ENCODE measurements at places on chromosomes 4 and X. TPM values are rescaled to one million over a fixed set of nuclear protein-coding genes. Genes with fewer than 3 reads are reported as not detected.

Gene UGT2B15
- total RNA-seq: 0.07 TPM

Gene SGCB
- 16.8 TPM for total RNA-seq

Gene JCHAIN
- 0.20 TPM for total RNA-seq

Gene MAGEC3
- total RNA-seq: not detected

Gene STS
- 2.2 TPM for total RNA-seq

Gene GPR173
- total RNA-seq: 0.02 TPM

Gene ADAMTS3
- not detected for total RNA-seq

Gene PDE6B
- not detected for total RNA-seq

Gene GYPB
- not detected for total RNA-seq

Gene MUC7
- not detected for total RNA-seq

Gene TDO2
- total RNA-seq: 0.56 TPM

Gene ZBTB33
- 11.1 TPM for total RNA-seq

Gene WDR44
- total RNA-seq: 11.1 TPM

Gene FAM184B
- total RNA-seq: 0.02 TPM

Gene BCORL1
- total RNA-seq: 11.1 TPM

Gene SLC6A14
- not detected for total RNA-seq

Gene PWWP3B
- not detected for total RNA-seq

Gene GPM6B
- 0.14 TPM for total RNA-seq

Gene SSX2B
- total RNA-seq: not detected

Gene NHS
- total RNA-seq: 2.3 TPM

Gene PPP1R2C
- not detected for total RNA-seq

Gene MAOA
- total RNA-seq: 0.86 TPM

Gene CXCL1
- total RNA-seq: 6.0 TPM

Gene TKTL2
- not detected for total RNA-seq

Gene TMPRSS11B
- total RNA-seq: not detected

Gene TMEM31
- not detected for total RNA-seq

Gene SMIM10L2A
- 0.15 TPM for total RNA-seq

Gene CCDC158
- total RNA-seq: 0.03 TPM

Gene HSFX4
- total RNA-seq: 0.09 TPM

Gene SPANXB1
- 2.0 TPM for total RNA-seq

Gene GNRHR
- not detected for total RNA-seq

Gene IL21
- not detected for total RNA-seq

Data from A549 treated with Hydrocortisone at 1 μM for 4 hours (cell line).